Uterus (tissue), 4 donors: ENCODE measurements at places on chromosomes 1 and 21.

DNA sequence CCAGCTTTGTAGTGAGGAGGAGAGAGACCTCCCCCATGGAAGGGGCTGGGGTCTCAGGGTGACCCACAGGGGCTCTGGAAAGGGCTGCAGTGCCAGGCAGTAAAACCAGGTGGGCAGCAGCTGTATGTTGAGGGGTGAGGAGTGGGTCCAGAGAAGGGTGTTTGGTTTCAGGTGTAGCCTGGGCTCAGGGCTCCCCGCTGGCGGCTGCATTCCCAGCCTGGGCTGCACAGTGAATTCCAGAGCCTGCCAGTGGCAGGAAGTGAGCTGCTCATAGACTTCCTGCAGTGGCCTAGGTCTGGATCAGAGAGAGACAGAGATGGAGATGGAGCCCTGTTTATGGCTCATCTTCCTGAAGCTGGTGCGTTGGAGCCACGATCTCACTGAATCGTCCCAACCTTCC lies 356.4 kb downstream of the PTPRU start:
- no peak overlapping the region for H3K27ac ChIP-seq
- no peak overlapping the region for H3K4me3 ChIP-seq
- H3K4me1 ChIP-seq = no peaks in the 10 kb centered on the region
- no peak for DNase-seq
- H3K36me3 ChIP-seq = no peaks in the 10 kb centered on the region

GRCh38 chr1:117694543-117694942 lies 88.7 kb downstream of the TENT5C start:
- no peak overlapping the region for H3K27ac ChIP-seq
- no peak overlapping the region for H3K4me3 ChIP-seq
- H3K27me3 ChIP-seq = no peaks in the 10 kb centered on the region

- H3K27ac ChIP-seq = no peak overlapping the region
- no peaks in the 10 kb centered on the region for H3K36me3 ChIP-seq
- DNase-seq = no peak
- no peaks in the 10 kb centered on the region for H3K4me1 ChIP-seq
- H3K4me3 ChIP-seq = no peak overlapping the region
- H3K27me3 ChIP-seq = no peaks in the 10 kb centered on the region
Measured at GRCh38 chr1:5979536-5980313, 12.5 kb downstream of the NPHP4 start.

DNA sequence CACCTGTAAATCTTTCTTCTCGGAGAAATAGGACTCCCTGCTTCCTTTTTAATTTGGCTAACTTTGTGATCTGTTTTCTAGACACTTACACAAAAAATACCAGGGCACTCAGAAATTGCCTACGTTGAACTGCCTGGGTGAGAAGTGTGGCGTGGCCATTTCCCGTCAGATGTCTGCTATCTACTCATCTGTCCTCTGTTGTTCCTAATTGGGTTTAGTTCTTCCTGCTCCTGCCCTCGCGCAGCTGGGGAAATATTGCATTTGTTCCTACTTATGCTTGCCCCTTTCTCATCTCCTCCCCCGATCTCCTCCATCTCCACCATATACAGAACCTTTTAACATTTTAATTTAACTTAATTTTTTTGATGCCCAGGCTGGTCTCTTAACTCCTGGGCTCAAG lies 55.1 kb downstream of the CD58 start:
- H3K4me1 ChIP-seq = no peaks in the 10 kb centered on the region
- no peak overlapping the region for H3K27ac ChIP-seq
- no peaks in the 10 kb centered on the region for H3K27me3 ChIP-seq
- H3K4me3 ChIP-seq = no peak overlapping the region

- DNase-seq = peak; percentile 82
- peak overlapping the region; percentile 94 for H3K27ac ChIP-seq
- peaks cover 22% of the 10 kb centered on the region for H3K4me1 ChIP-seq
- H3K27me3 ChIP-seq = no peaks in the 10 kb centered on the region
Measured at GRCh38 chr1:8121261-8122159, 95.4 kb upstream of the ERRFI1 start.

GRCh38 chr1:212257157-212257556 lies 28.1 kb upstream of the PPP2R5A start:
- no peak overlapping the region for H3K27ac ChIP-seq
- H3K27me3 ChIP-seq = no peaks in the 10 kb centered on the region
- H3K4me3 ChIP-seq = no peak overlapping the region
- no peaks in the 10 kb centered on the region for H3K36me3 ChIP-seq

GRCh38 chr21:38478782-38479181 lies 19.5 kb downstream of the ERG start:
- no peak overlapping the region for H3K4me3 ChIP-seq
- no peaks in the 10 kb centered on the region for H3K27me3 ChIP-seq
- H3K4me1 ChIP-seq = no peaks in the 10 kb centered on the region
- peak overlapping the region; percentile 38 for H3K27ac ChIP-seq

GRCh38 chr1:30572192-30572591 lies 151.2 kb downstream of the MATN1 start:
- no peaks in the 10 kb centered on the region for H3K36me3 ChIP-seq
- H3K27ac ChIP-seq = no peak overlapping the region
- no peak overlapping the region for H3K4me3 ChIP-seq
- no peak for DNase-seq
- no peaks in the 10 kb centered on the region for H3K4me1 ChIP-seq

DNA sequence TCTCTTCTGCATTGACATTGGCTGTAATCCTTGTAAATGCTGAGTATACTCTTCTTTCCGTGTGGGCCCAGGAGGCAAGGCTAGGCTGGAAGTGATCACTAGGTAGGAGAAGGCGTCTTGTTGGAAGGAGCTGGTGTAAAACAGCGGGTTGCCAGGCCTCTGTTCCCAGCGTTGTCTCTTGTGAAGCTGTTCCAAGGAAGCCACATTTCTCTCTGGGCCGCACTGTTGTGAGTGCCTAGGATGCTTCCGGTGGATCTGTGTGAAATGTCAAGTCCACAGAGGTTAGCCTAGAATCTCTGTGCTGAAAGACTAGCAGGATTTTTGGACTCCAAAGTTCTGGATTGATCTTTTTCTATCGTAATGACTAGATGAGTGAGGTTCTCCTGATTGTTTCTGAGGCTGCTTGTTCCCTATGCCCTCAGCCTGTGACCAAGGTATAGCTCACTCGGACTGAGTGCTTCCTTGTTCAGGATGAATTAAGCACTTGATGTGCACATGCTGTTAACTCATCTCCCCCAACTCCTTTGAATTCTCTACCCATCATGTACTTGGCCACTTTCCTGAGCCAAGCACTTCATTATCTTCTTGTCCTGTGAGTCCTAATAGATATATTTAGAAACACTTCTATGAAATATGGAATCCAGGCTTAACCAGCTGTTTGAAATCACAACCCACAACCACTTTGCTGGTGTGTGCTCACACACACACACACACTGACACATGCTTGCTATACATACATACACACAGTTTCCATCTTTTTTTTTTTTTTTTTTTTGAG lies 63.3 kb downstream of the PBX1 start:
- no peak for DNase-seq
- peaks cover 26% of the 10 kb centered on the region for H3K4me1 ChIP-seq
- no peak overlapping the region for H3K4me3 ChIP-seq

GRCh38 chr1:85628791-85629531 lies 48.4 kb downstream of the CCN1 start:
- H3K27ac ChIP-seq = no peak overlapping the region
- no peak overlapping the region for H3K4me3 ChIP-seq
- H3K27me3 ChIP-seq = no peaks in the 10 kb centered on the region
- no peaks in the 10 kb centered on the region for H3K36me3 ChIP-seq

GRCh38 chr1:59928996-59929395 lies 2.4 kb upstream of the CYP2J2 start:
- H3K27me3 ChIP-seq = no peaks in the 10 kb centered on the region
- no peaks in the 10 kb centered on the region for H3K4me1 ChIP-seq
- no peak overlapping the region for H3K4me3 ChIP-seq
- no peak for DNase-seq
- H3K27ac ChIP-seq = no peak overlapping the region

DNA sequence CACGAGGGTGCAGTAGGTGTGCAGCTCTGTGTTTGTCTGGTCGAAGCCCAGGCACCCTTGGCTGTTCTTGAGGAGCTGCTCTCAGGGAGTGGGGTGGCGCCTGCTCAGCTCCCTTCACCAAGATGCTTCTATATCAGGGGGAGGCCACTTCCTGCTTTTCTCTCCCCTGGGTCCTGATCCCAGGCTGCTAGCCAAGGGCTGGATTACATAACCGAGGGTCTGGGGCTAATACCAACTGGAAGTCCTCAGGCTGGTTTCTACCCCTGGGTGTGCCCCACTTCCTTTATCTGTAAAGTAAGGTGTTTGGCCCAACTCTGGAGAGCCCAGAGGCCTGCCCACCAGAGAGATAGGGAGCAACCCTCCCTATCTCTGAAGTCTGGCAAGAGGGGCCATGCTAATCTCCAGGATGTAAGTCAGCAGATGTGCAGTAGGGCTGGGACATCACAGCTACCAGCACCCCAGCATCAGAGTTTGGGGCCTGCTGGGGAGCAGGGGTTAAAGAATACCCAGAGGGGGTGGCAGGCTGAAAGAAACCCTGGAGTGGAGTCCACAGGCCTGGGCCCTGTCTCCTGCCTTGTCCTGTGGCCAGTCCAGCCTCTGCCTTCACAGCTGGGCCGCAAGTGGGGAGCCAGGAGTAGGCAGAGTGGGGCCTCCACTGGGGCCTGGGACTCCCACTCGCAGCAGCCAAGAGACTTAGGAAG lies 2.1 kb downstream of the SELENBP1 start:
- H3K4me3 ChIP-seq = no peak overlapping the region
- peak overlapping the region; percentile 85 for H3K27ac ChIP-seq
- no peaks in the 10 kb centered on the region for H3K27me3 ChIP-seq
- no peaks in the 10 kb centered on the region for H3K36me3 ChIP-seq
- H3K4me1 ChIP-seq = peaks cover 12% of the 10 kb centered on the region

DNA sequence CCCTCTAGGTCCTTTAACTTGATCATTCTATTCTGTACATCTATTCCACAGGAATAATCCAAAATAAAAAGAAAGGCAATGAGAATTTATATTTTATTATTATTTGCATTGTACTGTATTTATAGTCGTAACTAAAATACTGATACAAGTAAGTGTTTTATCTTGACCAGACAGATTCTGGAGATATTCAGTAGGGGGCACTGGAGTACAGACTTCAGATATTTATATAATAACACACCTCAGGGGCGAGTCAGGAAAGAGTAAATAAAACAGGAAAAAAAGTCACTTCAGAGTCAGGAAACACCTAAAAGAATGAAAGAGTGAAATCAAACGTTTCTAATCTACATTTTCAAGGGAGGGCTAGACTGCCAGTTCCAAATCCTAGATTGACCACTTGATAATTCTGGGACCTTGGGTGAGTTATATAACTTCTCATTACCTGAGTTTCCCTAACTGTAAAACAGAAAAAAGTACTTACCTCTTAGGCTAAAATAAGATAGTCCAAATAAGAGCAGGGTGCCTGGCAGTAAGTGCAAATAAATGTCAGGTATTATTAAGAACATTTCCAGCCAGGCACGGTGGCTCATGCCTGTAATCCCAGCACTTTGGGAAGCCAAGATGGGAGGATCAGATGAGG lies 31.1 kb upstream of the MTF1 start:
- no peaks in the 10 kb centered on the region for H3K27me3 ChIP-seq
- no peak overlapping the region for H3K4me3 ChIP-seq
- no peak for DNase-seq
- H3K4me1 ChIP-seq = no peaks in the 10 kb centered on the region

GRCh38 chr1:37946703-37947360 lies at the start of gene INPP5B:
Gene INPP5B, minus strand, starts transcription at chr1:37947053. Its CDS starts 745 bp downstream, at chr1:37946308.
- peak within 1 kb of the TSS; percentile 87 for H3K27ac ChIP-seq
- no peaks in the 10 kb centered on the region for H3K4me1 ChIP-seq
- H3K27me3 ChIP-seq = no peaks in the 10 kb centered on the region

DNA sequence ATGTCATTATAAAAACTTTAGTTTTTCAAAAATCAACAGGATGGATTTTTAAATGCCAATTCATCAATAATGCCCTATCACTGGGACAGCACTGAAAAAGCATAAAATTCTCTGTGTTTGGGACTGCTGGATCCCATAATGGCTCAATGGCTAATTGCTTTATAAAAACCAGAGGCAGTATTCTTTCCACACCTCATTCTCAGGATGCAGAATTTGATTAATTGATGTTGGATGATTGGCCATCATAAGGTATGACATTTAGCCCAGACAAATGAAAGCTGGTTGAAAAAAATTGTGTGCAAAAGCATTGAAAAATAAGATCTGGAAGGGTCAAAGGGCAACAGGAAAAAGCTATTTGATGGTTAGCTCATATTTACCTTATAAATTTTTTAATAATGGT lies 362.2 kb upstream of the SNX7 start:
- H3K27ac ChIP-seq = no peak overlapping the region
- H3K4me3 ChIP-seq = no peak overlapping the region
- H3K27me3 ChIP-seq = no peaks in the 10 kb centered on the region
- H3K4me1 ChIP-seq = no peaks in the 10 kb centered on the region

DNA sequence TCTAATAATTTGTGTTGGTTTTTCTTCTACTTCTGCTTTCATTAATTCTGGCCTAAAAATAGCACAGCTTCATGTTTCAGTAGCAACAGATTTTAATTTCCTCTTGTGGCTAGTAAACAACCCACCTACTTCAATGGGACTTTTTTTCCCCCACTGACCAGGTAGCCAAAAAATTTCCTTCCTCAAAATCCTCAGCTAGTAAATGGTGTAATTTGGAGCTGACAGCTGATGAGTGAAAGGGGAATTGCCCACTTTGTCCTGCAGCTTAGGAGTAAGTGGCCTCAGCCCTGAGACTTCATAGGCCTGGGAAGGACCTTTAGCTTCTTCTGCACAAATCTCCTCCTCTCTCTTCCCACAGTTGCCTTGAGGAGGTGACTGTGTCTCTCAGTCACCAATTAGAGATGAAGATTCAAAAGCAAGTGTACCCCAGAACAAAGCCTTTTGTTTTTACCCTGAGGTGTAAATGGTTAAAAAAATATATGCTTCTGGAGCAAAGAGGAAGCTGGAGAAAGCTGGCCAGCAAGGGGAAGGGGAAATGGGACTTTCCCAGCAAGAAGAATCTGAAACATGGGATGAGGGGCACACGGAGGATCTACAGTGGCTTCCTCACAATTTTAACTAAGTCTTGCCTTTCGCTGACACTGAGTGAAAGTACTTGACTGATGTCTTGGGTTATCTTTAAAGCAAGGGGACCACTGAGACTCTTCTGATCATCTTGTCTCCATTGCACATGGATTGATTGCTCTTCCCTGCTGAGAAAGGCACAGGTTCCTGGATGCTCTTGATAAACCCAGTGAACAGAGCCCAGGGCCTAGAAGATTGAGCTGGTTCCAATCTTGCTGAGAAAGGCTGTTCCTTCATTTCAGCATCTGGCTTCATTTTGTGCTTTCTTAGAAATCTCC lies 35.8 kb upstream of the VCAM1 start:
- DNase-seq = no peak
- H3K27ac ChIP-seq = no peak overlapping the region

DNA sequence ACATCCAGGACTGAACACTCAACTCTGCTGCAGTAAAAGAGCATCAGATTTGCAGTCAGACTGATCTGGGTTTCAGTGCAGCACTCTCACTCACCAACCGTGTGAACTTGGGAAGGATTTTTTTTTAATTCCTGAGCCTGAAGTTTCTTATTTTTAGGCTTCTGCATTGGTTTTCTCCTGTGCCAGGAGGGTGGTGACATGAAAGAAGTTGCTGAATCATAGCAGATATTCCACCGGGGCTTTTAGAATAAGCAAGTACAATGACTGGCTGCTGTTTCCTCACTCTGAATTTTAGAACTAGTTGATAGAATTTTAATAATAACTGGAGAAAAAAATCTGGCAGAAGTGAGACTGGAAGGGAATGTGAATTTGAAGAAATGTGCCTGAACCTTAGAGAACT lies 11.6 kb downstream of the ADAM30 start:
- no peak overlapping the region for H3K4me3 ChIP-seq
- no peaks in the 10 kb centered on the region for H3K36me3 ChIP-seq
- no peak for DNase-seq
- no peaks in the 10 kb centered on the region for H3K4me1 ChIP-seq

GRCh38 chr1:183912265-183912886 lies 107.5 kb downstream of the RGL1 start:
- peaks cover 6% of the 10 kb centered on the region for H3K4me1 ChIP-seq
- no peak for DNase-seq
- no peak overlapping the region for H3K4me3 ChIP-seq
- H3K27me3 ChIP-seq = no peaks in the 10 kb centered on the region
- no peaks in the 10 kb centered on the region for H3K36me3 ChIP-seq
